ENCODE measurements at places on chromosomes 7 and 10.

DNA sequence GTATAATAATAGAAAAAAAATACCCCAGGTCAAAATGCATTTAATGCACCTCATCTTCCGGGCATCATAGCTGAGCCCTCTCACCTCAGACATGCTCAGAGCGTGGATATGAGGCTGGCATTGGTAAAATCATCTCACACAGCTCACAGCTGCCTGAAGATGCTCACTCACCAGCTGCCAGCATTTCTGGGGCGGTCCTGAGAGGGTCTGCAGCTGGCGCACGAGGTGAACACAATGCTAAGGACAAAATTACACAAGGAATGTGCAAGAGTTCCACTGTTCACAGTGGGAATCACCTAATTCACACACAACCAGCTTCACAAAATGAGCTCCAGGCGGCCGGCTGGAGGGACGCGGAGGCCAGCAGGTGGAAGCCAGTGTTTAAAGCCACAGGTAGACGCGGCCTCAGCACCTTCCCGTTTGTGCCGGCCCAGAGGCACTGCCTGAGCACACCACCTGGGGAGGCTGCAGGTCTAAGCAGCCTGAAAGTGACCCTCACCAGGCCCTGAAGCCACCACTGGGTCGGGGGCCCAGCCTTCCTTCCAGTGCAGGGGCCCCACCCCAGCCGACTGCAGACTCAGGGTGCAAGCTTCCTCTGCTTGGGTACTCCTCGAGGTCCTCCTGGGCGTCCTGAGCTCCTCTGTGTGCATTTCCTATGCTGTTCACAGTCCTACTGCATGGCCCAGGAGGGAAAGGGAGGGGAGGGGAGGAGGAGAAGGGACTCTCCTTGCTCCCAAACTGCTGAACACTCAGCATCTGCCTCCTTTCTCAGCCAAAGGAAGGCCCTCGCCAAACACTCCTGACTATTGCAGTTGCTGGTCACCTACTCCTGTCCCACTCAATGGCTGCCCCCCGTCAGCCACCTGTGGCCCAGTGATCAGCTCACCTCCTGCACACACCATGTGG, 61.2 kb upstream of the FAM20C start:
- DNase-seq: no peak

GRCh38 chr10:129905553-129905952, 58.5 kb downstream of the EBF3 start:
- DNase-seq: no peak

DNA sequence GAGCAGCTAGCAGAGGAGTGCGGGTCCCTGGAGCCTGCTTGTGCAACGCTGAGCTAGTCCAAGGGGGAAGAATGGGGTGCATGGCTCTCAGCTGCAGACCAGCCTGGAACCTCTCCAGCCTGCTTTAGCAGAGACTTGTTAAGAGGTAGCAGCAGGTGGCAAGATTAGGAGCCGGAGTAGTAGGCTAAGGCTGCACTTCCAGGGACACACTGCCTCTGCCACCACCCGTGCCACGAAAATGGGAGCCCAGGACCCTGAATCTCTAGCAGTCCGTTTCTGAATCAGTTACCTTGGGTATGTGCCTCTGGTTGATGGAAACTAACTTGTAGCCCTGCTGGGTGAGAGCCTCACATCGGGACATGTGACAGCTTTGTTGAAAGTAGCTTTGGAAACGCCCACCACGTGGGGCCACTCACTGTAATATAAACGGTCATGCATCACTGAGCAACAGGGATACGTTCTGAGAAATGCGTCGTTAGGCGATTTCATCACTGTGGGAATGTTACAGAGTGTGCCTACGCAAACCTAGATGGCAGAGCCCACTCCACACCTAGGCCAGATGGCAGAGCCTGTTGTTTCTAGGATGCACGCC, 25.9 kb downstream of the HTRA1 start:
- no peak for DNase-seq

DNA sequence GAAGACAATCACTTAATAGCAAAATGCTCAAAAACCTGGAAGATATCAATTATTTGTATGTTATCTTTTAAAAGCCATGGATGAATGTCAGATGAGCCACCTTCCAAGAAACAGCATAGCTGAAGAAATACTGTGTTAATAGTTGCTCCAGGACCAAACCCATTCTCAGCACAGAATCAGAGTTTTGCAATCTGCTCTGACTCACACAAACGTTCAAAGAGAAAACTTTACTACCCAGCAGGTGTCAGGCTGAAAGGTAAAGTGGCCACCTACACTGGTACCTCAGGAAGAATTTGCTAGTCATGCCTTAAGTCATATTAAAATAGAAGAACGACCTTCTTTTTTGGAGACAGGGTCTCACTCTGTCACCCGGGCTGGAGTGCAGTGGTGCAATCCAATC, 526.5 kb downstream of the PARD3 start:
- DNase-seq: no peak

DNA sequence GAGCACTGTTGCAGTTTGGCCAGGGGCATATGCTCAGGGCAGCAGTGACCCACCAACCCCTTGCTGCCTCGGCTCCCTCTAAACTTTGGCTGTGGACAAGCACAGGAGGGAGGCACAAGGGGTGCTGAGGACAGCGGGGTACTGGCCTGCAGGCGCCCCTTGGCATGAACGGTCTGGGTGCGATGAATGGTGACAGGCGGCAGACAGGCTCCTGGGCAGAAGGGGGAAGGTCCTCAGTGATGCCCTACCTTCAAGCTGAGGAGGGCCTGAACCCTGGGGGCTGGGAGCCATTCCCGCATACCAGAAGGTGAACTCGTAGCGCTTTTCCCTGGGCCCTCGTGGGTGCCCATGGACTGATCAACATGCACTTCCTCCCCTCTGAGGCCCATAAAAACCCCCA, 567.1 kb downstream of the GRM8 start:
- DNase-seq: no peak

GRCh38 chr7:94062372-94062771, 58.2 kb upstream of the BET1 start:
- no peak for DNase-seq

GRCh38 chr7:45350896-45351295, 193.3 kb downstream of the RAMP3 start:
- DNase-seq: no peak

- DNase-seq: no peak
These were observed 44.5 kb downstream of the PODXL start for GRCh38 chr7:131511774-131512535.

DNA sequence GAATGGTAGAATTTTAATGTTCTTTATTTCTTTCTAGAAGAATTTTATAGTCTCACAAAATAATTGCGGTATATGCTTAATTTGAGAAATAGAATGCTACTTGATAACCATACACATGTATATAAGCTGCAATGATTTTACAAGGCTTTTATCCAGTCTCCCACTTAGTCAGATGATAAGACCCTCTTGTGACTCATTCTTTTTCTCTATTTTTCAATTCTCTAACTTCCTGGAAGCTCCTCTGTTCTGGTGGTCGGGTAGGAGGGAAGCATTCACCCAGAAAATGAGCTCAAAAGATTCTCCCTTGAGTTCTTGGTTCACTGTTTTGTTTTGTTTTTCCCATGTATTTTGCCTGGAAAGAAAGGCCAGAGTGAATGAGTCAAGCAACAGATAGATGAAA, 546.6 kb downstream of the INHBA start:
- DNase-seq: no peak

DNA sequence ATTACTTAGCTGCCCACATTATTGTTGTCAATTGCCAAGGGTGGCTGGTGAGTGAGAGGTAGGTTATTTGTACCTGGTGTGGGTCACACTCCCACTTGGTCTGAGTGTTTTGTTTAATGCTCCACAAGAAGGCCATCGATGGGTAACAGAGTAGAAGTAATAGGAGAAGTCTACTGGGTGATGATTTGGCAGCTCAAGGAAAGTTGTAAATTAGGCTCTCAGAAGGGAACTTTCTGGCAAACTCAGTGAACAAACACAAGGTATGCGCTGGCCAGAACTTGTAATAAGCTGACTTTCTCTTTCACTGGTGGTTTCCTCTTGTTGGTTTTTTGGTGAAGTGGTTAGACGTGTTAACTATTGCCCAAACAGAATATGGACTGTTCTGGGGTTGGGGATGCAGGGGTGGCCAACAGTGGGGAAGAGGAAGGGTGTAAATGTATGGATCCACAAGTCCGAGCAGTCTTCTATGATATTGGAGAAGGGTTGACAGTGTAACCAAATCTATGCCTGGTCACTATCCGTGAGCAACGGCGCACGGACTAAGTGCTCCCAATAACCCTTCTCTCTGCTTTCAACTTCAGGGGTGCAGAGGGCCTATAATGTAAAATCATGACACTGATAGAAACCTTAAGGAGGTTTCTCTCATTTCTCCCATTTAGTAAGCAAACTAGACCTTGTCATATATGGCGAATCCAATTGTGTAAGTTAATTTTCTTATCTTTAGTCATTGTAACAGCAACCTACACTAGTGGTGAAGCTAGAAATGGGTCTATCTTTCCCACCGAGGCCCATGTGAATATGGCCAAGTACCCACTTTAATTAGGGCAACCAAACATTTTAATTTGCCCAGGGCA, 212.8 kb downstream of the PTEN start:
- no peak for DNase-seq

GRCh38 chr10:87931836-87932230, 68.4 kb downstream of the PTEN start:
- DNase-seq: no peak

GRCh38 chr7:1692515-1693418, 22.7 kb downstream of the ELFN1 start:
- DNase-seq: no peak

- no peak for DNase-seq
These were observed 155.5 kb downstream of the SVIL start for GRCh38 chr10:29479081-29479925.

GRCh38 chr7:145106001-145106400, 270.1 kb upstream of the TPK1 start:
- DNase-seq: no peak
